ENCODE measurements at places on chromosomes 4 and X.

DNA sequence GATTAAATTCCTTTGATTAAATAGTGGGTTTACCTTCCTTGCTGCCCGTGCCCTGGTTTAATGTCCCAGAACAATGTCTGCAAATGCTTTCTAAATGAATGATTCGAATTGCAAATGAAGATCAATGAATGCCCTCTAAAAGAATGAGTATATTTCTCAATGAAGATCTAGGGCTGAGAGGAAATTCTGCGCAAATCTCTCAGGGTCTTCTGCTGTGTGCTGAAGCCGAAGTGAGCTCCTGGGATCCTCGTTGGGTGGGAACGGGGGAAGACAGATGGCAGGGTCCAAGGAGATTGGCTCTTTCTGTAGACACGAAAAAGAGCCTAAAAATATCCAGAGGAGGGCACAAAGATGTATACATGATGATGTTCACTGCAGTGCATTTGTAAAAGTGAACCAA lies 224.8 kb downstream of the STIM2 start:
- no peak for DNase-seq

DNA sequence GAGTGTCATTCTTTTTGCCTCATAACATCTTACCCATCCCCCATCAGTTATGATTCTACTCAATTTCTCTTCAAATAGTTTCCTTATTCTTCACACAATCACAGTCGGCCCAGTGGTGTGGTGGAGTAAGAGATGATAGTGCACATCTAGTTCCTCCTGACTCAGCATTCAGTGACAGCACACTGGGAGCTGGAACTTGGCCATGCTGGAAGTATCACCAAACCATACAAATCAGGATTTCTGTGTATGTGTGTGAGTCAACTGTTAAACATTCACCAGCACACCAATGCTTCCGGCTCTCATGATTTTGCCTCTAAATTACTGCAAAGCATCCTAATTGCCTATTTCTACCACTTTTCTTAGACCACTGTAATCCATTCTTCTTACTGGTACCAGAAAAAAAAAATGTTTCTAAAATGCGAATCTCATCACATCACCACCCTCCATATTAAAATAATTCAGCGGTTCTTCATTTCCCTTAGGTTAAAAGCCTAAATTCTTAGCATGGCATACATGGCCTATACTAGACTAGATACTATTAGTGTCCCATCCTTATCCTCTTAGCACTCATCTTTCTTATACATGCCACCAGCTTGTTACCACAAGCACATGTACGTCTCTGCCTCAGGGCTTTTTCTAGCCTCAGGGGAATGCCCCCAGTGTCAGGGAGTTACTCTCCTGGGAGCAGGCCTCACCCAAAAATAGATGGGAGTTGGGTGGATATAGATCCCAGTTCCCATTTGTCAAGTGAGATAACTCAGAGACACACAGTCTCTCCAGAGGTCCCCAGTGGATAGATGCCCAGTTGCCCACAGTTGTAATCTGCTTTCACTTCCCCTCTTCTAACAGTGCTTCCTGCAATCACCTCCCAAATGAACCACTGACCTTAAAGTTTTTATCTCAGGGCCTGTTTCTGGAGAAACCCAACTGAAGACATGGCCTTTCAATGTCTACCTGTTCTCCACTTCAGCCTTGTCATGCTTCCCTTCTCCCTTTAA lies 49.2 kb upstream of the DDX53 start:
- DNase-seq: no peak

DNA sequence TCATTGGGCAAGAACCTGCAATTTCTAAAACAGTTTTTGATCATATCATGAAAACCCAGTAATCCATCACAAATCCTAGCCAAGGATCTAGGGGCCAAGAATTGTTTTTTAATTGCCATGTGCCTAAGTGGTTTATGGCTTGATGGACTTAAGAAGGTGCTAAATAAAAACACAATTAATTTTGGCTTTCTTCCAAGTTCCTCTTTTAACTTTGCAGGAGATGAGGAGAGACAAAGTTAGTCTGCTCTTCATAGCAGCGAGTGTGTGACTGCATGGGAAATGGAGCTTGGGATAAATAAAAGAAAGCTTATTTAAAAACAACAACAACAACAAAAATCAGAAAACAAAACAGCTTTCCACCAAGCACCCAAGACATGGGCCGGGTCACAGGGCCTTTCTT lies 41.4 kb downstream of the ARHGEF9 start:
- DNase-seq: no peak

- no peak for DNase-seq
These were observed 64.7 kb upstream of the SPP1 start for GRCh38 chr4:87910795-87911194.

DNA sequence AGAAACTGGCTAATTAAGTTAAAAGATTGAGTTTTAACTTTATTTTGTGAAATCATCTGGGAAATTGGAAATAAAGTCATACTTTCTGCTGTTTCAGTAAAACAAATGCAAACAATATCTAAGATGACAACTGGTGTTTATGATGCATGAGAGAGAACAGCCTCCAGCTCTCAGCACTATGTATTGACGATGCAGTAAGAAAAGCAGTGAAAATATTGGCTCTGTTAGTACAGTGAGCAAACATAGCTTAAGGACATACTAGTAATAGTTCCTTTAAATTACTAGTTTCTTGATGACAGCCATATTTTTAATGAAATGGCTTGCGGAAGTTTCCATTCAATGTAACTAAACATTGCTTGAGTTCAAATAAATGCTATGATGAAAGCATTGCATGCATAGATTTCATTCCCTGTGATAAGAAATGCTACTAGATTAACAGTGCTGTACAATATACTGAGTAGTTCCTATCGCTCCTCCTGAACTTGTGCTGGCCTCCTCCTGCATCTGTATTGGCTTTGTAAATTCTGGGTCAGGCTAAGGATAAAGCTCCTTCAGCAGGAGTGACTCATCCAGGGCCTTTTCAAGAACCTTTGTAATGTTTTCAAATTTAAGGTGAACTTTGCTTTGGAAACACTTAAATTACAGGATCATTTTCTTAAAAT lies 11.6 kb downstream of the ARHGAP24 start:
- no peak for DNase-seq

- DNase-seq: no peak
These were observed 29.1 kb upstream of the MMAA start for GRCh38 chr4:145589916-145590702.

DNA sequence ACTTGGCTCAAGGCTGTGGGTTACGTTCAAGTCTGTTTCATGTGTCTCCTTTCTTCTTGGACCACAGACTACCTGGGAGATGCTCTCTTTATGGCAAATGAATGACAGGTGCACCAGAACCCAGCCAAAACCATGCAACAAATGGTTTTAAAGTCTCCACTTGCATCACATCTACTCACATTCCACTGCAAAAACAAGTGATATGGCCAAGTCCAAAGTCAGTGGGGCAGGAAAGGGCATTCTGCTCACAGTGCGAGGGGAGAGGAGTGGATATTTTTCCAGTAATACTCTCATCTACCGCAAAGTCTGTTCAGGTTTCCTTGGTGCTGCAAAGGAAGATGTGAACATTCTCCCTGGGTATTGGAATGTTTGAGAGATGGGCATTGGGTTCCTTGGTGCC lies 120.5 kb downstream of the UCHL1 start:
- DNase-seq: no peak

GRCh38 chr4:150033901-150034300 lies 44.3 kb upstream of the DCLK2 start:
- no peak for DNase-seq

- no peak for DNase-seq
These were observed 95.3 kb upstream of the HPRT1 start for GRCh38 chrX:134364711-134365110.

GRCh38 chrX:6169407-6169806 lies 59.3 kb downstream of the NLGN4X start:
- DNase-seq: no peak

- no peak for DNase-seq
These were observed 1217.0 kb upstream of the PRKX start for GRCh38 chrX:4930426-4930825.

- no peak for DNase-seq
These were observed 77.5 kb upstream of the ENPP6 start for GRCh38 chr4:184295206-184295605.

- no peak for DNase-seq
These were observed 3.1 kb downstream of the ZNF827 start for GRCh38 chr4:145935253-145936141.

GRCh38 chrX:16885628-16886027 lies 15.5 kb upstream of the RBBP7 start:
- no peak for DNase-seq

DNA sequence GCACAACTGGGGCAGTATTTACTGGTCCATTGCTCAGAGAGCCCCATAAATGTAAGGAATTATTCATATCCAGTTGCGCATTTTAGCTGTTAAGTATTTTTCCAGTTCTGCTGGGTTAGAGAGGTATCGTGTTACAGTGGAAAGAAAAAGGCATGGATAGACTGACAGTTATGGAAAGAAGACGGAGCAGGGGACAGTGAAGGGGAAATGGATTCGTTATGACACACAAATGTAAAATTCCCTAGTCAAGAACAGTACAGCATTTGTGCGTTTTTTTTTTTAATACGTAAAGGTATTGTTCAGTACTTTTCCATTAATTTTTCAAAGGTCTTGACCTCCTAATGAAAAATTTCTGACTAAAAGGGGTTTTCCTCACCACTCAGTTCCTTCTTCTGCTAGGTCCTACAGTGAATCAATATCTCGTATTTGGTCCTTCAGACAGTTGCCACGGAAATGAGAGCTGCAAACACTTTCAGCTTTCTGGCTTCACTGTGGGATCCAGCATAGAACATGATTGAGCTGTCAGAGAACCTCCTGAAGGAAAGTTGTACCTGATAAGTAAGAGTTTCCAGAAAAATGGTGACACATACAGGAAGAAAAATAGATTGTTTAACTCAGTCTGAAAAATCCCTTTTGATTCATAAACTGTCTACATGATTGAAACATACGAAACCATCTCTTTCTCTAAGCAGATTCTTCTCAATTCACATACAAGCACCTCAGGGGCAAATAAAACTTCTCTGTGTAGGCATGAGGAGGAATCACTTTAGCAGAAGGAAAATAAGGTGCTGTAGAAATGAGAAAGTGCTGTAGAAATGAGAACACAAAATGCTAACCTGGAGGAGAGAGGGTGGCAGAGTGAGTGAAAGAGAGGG lies 21.8 kb upstream of the BBS12 start:
- DNase-seq: no peak

DNA sequence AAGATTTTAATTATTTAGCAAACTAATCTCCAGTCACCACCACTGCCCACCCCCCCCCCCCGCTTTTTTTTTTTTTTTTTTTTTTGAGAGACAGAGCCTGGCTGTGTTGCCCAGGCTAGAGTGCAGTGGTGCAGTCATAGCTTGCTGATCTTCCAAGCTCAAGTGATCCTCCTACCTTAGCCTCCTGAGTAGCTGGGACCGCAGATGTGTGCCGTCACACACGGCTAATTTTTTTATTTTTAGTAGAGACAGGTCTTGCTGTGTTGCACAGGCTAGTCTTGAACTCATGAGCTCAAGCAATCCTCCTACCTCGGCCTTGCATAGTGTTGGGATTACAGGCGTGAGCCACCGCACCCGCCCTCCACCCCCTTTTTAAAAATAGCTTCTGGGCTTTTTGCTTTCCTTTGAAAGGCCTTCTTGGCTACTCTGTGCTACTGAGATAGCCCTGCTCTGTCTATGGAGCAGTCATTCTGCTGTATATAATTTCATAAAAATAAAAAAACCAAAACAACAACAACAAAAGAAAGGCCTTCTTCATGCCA lies 18.7 kb downstream of the TXLNG start:
- no peak for DNase-seq

DNA sequence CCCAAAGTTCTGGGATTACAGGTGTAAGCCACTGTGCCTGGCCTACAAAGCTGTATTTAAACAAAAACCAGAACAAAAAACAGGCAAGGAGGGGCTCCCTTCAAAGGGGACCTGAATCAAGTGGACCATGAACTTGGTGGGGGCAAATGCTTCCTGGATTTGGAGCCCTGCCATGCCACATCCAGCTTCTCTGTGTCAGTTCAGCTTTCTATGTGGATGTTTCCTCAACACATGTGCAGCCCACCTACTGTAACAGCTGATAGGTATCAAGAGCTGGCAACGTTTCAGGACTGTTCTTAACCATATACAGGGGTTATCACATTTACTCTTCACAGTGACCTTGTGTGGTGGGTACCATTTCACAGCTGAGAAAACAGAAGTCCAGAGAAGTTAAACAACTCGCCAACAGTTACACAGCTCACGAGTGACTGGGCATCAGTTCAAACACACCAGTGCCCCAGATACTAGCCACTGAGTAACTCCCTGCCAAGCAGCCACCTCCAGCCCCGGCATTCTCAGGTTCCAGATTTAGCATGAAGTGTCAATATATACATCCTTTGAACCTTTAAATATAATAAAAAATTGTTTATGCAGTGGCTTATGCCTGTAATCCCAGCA lies 7.5 kb downstream of the GPR143 start:
- DNase-seq: no peak

Measured in central memory CD4-positive, alpha-beta T cell (primary cell).